ENCODE measurements at places on chromosomes 6 and 20.
A peak's percentile ranks its signal among the peaks of the same experiment; 100 is the strongest.

GRCh38 chr6:132228894-132229293, 172.4 kb downstream of the MOXD1 start:
- no peak for DNase-seq

DNA sequence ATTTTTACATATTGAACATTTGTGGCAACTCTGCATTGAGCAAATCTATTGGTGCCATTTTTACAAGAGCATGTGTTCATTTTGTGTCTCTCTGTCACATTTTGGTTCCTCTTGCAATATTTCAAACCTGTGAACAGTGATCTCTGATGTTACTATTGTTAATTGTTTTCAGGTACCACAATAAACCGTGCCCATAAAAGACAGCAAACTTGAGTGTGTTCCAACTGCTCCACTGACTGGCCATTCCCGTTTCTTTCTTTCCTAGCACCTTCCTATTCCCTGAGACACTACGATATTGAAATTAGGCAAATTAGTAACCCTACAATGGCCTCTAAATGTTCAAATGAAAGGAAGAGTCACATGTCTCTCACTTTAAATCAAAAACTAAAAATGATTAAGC, 79.6 kb downstream of the REV3L start:
- DNase-seq: no peak

- DNase-seq: no peak
Measured at GRCh38 chr20:9053108-9053507, 15.8 kb upstream of the PLCB4 start.

- DNase-seq: no peak
Measured at GRCh38 chr6:452301-453067, 60.9 kb downstream of the IRF4 start.

- DNase-seq: no peak
Measured at GRCh38 chr20:49278818-49279676, 1.2 kb upstream of the ZNFX1 start.

DNA sequence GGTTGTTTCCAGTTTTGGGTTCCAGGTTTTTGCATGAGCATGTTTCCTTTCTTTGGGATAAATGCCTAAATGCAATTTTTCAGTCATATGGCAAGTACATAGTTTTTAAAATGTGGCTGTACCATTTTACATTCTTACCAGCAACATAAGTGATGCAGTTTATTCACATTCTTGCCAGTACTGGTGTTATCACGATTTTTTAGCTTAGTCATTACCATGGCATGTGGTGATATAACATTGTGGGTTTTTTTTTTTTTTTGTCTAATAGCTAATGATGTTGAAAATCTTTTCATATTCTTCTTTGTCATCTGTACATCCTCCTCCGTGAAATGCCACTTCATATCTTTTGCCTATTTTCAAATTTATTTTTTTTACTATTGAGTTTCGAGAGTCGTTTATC, 2.9 kb upstream of the TDRD6 start:
- no peak for DNase-seq

DNA sequence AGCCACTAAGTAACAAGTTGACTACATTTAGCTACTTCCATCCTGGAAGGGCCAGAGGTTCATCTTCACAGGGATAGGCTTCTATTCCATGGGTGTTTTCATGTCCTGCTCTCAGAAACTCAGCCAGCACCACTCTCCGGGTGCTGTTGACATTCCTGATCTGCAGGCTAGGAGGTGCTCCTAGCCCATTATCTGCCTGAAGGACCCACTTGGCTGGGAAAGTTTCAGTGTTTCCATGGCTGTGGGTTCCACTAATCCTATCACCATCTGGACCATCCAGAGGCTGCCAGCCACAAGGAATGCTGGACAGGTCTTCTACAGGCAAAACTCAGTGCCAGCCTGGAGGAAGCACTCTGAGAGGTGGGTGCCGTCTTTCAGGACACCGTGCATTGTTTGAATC, 45.2 kb downstream of the HLA-G start:
- no peak for DNase-seq

GRCh38 chr20:6765469-6766058, 1.9 kb upstream of the BMP2 start:
- DNase-seq: no peak

DNA sequence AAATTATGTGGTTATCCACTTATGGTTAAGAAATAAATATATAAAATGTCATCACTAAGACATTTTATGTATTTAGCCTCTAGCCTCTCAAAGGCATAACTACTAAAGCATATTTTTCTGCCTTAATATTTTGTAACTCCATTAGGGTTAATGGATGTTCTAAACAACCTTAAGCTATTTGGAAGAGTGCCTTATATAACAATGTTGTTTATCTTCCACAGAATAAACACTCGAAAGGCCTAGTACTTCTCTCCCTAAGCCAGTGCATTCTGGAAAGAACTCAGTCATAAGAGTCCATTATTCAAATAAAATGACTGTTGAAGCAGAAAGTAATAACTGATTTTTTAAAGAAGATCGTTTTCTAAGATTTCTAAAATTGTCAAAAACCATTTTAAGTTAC, 15.0 kb upstream of the PRIM2 start:
- no peak for DNase-seq

DNA sequence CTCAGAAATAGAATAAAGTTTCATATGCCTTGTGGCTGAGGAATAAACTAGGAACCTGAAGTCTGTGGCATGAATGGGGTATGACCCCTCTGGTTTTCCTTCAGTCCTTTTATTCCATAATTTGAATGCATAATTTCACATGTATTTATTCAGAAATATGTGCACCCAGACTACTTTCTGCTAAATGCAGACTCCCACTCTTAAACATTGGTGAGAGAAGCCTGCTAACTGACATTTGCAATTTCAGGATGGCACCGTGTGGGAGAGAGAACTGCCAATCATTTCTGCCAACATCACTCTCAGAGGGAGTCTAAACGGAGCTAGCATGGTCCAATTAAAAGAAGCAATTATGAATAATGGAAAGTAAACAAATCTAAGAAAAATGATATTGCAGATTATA, 141.3 kb downstream of the ADGRB3 start:
- no peak for DNase-seq

DNA sequence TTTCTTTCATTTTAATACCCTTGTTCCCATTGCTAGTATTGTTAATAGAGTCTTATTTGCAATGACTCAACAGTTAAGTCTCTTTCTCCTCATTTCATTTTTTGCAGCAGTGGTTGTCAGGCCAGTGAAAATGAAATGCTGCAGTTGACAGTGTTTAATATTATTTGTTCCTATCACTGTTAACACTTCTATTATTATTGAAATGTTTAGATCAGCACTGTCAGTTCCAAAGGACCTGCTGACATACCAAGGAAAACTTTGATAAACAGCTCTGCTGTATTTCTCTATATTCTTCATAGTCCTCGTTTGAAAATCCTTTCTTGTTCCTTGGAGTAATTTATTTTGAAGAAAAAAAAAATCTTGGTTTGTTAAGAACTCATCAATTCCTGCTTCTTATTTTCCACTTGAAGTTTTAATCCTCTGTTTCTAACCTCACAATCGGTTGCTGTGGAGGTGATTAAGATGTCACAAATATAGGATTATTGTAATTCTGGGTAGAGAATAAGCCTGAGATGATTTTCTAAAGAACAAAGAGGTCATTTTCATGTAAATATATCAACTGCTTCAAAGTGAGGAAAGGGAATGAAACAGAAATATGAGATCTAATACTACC, 1065.9 kb upstream of the CITED2 start:
- no peak for DNase-seq

DNA sequence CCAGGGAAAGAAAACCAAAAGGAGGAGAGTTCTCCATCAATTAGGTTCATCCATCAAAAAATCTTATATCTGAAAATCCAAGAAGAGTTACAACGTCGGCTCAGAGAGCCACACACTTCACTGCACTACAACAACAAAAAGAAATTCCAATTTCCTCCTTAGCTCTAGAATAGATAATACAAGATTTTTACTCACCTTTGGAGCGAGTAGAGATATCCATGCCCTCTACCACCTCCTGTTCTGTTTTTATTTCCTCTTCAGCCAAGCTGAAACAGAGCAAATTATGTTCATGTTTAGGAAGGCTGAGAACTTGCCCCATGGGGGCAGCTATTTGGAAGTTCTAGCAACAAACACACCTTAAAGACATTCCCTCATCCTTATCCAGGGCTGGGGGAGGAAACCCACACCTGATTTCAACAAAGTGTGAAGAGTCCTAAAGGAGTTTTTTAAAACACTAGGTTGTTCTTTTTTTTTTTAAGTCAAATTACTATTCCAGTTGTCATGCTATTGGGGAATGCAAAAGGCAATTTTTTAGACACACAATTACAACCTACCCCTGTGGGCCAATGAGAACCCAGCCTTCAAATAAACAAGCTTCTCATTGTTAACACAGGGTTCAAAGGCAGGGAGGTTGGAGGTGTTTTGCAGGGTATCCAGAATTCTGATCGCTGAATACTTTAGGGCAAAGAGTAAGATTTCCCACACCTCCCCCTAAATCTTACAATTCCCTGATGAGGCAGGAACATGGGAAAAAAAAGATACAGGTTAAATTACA, 8.7 kb downstream of the ZMYND8 start:
- DNase-seq: no peak

- DNase-seq: no peak
Measured at GRCh38 chr20:33291416-33291815, 8.4 kb downstream of the BPIFB1 start.

DNA sequence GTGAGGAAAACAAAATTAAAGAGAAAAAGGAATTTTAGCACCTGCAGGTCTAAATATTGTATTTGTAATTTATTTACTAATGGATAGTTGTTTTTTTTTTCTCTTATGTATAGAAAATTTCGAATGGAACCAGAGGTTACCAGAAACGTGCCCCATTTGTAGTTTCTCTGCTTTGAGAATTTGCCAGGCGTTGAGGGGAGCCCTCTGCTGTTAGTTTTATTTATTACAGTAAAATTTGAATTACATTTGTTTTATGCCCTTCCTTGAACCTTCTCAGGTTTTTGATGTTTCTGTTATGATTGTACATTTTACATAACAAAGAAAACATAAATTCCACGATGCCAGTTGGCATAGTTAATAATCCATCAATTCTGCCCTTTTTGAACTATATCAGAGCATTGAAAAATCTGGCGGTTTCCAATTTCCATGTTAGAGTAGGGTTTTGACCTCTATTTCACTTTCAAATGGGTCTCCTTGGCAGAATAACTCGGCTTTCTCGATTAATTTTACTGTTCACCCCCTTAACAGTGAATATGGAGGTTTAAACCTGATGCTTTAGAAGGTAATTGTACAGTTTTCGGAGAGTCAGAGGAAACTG, 35.1 kb upstream of the RFPL4B start:
- DNase-seq: peak; percentile 23

- no peak for DNase-seq
Measured at GRCh38 chr20:21511485-21511849, 2.4 kb downstream of the NKX2-2 start.

GRCh38 chr6:21271428-21272155, 322.0 kb upstream of the SOX4 start:
- no peak for DNase-seq

DNA sequence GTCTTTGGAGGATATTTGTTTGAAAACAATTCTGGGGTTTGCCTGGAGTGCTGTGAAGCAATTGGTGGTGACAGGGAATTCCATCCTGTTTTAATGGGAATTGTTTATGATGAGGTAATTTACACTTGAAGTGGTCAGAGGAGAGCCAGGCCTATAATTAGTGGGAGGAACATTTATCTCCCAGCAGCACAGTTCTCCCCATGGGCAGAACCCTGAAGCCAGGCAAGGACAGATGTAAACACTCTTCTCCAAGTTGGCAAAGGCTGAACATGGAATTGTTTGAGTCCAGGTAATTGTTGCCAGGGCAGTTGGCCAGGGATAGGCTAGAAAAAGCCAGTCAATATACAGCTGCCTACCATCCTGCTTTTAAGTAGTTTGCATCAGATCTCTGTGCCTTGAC, 789.7 kb downstream of the FRK start:
- DNase-seq: no peak

DNA sequence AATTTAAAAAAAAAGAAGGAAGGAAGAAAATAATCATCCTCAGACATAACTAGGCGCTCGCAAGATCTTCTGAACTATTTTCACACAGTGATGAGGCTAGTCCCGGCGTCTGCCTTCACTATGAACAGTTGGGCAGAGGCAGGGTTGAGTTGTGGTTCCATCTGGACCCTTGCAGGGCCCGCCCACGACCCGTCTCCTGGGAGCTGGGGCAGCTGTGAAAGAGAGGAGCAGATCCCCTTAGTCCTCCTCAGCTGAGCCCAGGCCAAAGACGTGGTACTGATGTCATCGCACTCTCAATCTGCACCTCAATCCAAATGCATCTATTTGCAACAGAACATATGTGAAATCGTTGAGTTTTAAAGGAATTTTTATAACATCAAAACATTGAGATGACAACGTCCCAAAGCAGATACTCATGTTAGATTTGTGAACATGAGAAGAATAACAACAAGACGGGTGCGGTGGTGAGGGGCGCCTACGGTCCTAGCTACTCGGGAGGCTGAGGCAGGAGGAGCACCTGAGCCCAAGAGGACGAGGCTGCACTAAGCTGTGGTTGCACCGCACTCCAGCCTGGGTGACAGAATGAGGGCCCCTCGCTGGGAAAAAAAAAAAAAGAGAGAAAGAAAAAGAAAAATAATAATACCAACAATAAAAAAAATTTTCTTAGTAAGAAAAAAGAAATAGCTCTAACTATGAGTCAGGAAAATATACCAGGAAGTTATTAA, 15.3 kb downstream of the TCFL5 start:
- DNase-seq: no peak

- DNase-seq: no peak
Measured at GRCh38 chr6:85111481-85112011, 338.3 kb upstream of the NT5E start.

DNA sequence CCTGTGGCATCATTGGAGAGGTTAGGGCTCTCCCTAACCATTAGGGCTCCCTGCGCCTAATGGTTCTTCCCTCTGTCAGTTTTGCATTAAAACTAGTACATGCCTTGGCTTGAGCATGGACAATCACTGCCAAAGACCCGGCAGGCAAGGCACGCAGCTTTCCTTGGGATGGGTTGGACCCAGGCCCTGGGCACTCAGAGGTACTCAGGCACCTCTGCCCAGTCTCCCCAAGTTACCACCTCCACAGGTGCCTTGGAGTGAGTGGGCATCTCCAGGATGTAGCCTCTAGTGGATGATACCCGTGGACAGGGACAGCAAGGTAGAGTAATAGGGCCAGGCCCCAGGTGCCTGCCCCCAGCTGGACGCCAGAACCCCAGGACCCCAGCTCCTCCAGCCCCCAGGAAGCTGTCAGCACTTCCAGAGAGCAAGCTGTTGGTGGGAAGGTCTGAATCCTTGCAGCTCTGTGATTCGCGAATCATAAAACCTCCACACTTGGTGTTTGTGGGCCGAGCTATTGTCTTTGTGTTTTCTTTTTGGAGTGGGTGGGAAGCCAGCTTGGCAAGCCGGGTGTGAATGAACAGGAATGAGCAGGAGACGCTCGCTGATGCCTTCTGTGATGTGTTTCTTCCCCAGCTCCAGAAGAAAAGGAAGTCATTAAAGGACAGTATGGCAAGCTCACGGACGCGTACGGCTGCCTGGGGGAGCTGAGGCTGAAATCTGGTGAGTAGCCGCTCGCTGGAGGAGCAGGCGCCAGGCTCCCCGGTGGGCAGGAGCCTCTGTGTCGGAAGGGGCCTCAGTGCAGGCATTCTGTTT, 35.1 kb downstream of the SYNJ2 start:
- DNase-seq: no peak

GRCh38 chr20:49687595-49688567, 25.8 kb downstream of the B4GALT5 start:
- no peak for DNase-seq

Data from germinal center (tissue), 1 donor.